ENCODE measurements at places on chromosomes 7 and 10.

- DNase-seq, result no peak
Measured at GRCh38 chr7:26143298-26144048, 8.5 kb upstream of the NFE2L3 start.

GRCh38 chr10:70960316-70960715, 72.0 kb upstream of the PCBD1 start:
- no peak for DNase-seq

- no peak for DNase-seq
Measured at GRCh38 chr7:116500078-116500853, 728 bp downstream of the CAV2 start.

DNA sequence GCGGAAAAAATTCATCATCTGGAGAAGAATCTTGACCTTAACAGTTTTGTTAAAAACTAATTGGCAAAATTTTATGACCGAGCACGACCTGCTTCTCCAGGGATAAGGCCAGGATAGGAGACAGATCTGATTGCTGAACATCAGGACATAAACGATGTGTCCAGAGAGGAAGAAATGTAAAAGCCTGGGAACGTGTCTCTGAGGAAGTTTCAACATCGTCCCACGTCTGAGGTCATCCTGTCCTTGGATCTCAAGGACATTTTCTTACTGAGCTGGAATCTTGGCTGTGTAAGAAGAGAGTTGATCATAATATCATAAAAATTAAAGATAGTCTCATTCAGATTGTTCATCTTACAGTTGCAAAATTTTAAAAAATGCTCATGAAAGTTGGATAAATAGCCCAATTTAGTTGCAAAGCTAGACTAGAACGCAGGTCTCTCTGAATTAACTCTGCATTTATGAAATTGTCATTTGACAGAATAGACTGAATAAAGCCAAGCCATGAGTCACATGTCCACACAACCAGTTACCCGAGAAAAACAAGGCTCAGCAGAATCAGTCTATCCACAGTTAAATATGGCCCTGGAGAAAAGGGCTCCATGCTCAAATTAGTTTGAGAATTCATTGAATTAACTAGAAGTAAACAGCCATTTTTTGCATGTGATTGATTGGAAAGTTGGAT, 120.0 kb upstream of the EGFR start:
- no peak for DNase-seq

GRCh38 chr7:158488181-158488971, 99.2 kb downstream of the PTPRN2 start:
- no peak for DNase-seq

DNA sequence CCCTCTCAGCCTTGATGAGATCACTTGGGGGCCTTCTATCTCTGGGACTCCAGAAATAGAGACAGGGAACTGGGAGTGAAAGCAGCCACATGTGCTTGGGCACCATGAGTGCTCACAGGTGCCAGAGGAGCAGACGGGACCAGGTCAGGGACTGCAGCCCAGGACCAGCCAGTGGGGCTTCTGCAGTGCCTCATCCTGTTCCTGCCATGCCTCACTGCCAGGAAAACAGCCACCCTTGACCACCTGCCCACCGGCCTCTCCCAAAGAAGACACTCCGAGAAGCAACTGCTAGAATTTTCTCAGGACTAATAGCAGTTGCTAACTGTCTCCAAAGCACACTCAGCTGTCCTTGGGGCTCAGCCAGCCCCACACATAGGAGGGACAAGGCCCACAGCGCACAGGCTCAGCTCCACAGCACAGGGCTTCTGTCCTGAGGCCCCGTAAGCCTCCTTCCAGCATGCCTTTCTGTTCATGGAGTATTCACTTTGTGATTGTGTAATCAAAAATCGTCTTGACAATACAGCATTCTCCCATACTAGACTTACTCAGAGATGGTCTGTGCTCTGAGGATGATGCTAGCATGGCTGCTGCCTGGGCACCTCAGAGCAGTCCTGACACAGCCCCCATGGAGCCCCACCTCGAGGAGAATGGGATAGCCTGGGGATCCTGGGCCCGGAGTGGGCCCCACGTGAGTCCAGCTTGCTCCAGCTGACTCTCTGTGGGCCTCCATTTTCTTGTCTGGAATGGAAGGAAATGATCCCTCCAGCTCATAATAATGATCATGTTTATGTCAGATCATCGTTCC, 115.7 kb upstream of the RET start:
- no peak for DNase-seq

DNA sequence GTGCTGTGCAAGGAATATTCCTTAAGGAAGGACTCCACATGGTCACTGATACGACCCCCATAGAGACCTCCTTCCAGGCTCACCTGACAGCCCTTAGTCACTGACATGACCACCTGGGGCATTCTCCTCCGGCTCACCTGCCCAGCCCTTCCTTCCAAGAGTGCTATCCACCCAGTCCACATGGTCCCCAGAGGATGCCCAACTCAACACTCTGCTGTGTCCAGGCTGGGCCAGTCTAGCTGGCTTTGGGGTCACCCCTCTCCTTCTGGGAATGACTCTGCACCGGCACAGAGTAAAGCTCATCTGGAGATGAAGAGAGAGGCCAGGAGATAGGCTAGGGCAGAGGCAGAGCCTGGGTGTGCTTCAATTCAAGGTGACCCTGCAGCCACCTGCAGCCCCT, 300.8 kb downstream of the TNS3 start:
- DNase-seq, result no peak

GRCh38 chr10:132502544-132503300, 34.9 kb upstream of the INPP5A start:
- no peak for DNase-seq

- DNase-seq, result no peak
Measured at GRCh38 chr7:2211259-2211880, 21.4 kb downstream of the MAD1L1 start.

DNA sequence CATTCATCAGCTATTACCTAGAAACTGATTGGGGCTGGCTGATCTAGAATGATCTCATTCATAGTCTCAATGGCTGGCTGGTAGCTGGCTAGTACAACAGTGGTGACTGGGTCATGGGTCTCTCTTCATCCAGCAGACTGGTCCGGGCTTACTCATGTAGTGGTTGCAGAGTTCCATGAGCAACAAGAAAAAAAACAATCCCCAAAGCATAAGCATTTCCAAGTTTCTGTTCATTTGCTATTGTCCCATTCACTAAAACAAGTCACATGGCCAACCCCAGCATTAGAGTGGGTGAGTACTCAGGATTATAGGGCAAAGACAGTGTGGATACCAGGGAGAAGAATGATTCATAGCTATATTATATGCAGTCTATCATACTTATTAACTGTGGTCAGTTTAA, 85.2 kb upstream of the SEMA3C start:
- no peak for DNase-seq

GRCh38 chr7:79740076-79740475, 286.6 kb upstream of the MAGI2 start:
- DNase-seq, result no peak

DNA sequence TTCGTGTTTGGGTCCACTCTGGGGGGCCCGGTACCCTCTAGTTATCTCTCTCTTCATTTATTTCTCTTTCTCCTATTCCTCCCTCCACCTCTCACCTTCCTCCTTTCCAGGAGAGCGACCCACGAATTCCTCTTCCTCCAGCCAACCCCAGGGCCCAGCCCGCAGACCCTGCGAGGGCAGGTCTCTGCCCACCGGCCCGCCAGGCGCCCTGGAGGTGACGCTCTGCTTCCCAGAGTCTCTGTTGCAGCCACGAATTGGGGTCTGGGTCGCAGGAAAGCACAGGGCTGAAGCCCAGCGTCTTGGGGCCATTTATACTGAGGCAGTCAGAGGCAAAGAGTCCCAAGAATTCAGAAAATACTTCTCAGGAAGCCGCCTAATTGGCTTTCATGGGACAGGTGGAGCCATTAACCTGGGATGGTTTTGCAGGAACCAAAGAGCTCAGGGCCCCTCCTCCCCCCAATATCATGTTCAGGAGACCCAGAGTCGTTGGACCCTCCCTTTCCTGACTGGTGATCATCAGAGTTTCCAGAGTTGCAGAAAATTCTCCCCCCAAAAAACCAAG, 2.7 kb upstream of the EN2 start:
- no peak for DNase-seq

DNA sequence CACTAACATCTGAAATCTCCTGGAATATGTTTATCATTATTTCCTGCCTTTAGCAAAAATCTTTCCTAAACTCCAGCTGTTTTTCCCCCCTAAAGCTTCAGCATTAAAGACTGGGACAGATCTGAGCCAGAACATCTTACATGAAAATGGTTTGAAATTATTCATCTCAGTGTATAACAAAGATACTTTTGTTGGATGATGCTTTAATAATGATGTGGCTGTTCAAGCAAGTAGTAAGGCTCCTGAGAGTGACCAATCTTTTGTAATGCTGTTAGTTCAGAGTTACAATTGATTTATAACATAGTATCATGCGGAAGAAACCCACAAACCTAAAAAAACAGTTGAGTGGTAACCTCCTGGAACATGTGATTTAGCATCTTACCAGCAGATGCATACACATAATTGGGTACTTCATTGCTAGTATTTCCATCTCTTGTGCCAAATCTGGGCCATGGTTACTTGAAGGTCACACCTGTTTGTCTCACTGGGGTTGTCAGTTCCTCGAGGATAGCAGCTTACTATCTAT, 1.5 kb downstream of the BZW2 start:
- no peak for DNase-seq

DNA sequence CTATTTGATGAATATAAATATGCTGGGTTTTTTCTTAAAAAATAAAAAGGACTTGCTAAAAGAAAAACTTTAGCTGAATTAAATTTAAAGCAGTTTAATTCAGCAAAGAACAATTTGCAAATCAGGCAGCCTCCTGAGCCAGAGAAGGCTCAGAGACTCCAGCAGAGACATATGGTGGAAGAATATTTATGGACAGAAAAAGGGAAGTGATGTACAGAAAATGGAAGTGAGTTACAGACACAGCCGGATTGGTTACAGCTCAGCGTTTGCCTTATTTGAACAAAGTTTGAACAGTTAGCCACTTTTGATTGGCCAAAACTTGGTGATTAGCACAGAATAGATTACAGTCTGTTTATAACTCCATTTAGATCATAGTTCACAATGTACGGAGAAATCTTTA, 110.3 kb downstream of the GAD2 start:
- no peak for DNase-seq

DNA sequence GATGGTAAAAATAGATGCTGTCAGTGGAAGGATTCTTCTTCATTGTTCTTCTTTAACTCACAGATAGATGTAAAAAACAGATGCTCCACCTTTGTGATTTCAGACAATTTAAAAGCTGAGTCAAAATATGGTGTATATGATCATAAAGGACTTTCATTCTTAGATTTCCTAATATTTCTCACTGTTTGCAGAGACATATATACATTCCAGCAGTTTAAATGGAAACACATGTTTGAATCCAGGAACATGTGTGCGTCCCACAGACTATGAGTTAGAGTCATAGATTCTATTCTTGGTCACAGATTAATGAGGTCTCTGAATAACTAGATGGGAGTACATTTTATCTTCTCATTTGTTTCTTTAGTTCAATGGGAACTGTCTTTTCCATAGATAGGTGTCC, 109.6 kb downstream of the BICC1 start:
- no peak for DNase-seq

GRCh38 chr7:36191292-36191920, 38.4 kb downstream of the EEPD1 start:
- DNase-seq, result no peak

- no peak for DNase-seq
Measured at GRCh38 chr10:32366588-32366987, 19.6 kb upstream of the EPC1 start.

GRCh38 chr7:90178679-90179278, 24.5 kb downstream of the STEAP1 start:
- DNase-seq, result no peak

DNA sequence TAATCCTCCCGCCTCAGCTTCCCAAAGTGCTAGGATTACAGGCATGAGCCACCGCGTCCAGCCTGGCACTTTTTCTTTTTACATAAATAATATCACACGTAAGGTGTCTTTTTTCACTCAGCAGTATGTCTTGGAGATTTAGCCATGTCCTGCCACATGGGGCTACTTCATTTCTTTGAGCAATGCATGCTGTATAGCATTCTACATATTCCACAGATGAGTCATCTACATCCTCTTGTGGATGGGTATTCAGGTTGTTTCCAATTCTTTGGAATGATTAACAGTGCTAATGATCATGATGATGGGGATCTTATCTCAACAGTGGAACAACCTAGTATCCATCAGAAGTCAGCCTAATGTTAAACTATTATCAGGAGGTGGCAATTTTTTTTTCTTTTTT, 50.8 kb downstream of the ZNF503 start:
- DNase-seq, result no peak

- DNase-seq, result no peak
Measured at GRCh38 chr10:13399236-13399635, 51.1 kb upstream of the SEPHS1 start.

GRCh38 chr7:100163871-100164270, 4.5 kb downstream of the GAL3ST4 start:
- DNase-seq, result no peak

GRCh38 chr7:52909131-52909530, 126.3 kb upstream of the POM121L12 start:
- DNase-seq, result no peak

DNA sequence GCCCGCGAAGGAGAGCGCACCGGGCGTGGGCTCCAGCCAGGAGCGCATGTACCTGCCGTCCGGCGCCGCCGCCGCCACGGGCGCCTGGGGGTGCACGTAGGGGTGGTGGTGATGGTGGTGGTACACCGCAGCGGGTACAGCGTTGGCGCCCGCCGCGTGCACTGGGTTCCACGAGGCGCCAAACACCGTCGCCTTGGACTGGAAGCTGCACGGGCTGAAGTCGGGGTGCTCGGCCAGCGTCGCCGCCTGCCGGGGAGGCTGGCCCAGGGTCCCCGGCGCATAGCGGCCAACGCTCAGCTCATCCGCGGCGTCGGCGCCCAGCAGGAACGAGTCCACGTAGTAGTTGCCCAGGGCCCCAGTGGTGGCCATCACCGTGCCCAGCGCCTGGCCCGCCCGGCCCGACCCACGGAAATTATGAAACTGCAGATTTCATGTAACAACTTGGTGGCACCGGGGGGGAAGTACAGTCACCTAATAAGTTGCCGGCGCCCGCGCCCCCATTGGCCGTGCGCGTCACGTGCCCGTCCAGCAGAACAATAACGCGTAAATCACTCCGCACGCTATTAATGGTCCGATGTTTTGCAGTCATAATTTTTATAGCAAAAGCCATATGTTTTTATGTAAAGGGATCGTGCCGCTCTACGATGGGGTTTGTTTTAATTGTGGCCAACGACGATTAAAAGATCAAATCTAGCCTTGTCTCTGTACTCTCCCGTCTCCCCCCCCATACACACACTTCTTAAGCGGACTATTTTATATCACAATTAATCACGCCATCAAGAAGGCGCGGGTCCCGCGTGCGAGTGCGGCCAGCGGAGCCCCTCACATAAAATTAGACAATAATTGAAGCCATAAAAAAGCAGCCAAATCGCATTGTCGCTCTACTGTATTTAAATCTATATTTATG, at the start of gene HOXA9:
Gene HOXA9, minus strand, starts transcription at position 449 of the 907 bp plus-strand sequence. Its CDS starts 80 bp downstream, at position 369.
- DNase-seq, result no peak

DNA sequence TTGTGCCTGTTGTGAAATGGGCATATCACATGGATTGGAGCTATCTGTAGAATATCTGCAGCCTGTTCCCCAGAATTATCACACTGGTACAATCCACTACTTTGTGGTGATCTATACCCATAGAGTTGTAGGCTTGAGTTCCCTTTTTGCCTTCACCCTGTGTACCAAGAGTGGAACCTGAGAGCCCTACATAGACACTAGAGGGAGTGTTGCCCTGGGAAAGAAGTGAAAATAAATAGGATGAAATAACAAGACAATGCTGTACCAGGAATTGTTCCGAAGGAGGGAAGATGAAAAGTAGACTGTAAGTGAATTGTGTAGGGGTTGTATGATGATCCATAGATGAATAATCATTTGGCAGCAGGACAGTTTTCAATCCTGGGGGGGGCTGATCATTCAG, 9.0 kb downstream of the SORCS3 start:
- DNase-seq, result no peak

GRCh38 chr10:49096890-49097445, 18.4 kb downstream of the VSTM4 start:
- DNase-seq, result no peak
